ENCODE measurements at places on chromosomes 1 and 21.

- DNase-seq = no peak
Observed at GRCh38 chr1:244397131-244397530, 54.6 kb downstream of the ADSS2 start.

DNA sequence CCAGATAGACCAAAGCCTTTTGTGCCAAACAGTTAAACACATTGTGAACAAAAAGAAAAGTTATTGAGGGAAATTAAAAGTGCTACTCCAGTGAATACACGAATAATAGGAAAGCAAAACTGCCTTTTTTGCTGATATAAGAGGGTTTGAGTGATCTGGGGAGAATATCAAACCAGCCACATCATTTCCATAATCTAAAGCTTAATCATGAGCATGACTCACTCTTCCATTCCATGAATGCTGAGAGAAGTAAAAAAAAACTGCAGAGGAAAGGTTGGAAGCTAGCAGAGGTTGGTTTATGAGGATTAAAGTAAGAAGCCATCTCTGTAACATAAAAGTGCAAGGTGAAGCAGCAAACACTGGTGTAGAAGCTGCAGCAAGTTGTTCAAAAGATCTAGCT lies 350.6 kb upstream of the NCAM2 start:
- no peak for DNase-seq

GRCh38 chr1:118827207-118827606 lies 160.9 kb downstream of the TBX15 start:
- DNase-seq = no peak

DNA sequence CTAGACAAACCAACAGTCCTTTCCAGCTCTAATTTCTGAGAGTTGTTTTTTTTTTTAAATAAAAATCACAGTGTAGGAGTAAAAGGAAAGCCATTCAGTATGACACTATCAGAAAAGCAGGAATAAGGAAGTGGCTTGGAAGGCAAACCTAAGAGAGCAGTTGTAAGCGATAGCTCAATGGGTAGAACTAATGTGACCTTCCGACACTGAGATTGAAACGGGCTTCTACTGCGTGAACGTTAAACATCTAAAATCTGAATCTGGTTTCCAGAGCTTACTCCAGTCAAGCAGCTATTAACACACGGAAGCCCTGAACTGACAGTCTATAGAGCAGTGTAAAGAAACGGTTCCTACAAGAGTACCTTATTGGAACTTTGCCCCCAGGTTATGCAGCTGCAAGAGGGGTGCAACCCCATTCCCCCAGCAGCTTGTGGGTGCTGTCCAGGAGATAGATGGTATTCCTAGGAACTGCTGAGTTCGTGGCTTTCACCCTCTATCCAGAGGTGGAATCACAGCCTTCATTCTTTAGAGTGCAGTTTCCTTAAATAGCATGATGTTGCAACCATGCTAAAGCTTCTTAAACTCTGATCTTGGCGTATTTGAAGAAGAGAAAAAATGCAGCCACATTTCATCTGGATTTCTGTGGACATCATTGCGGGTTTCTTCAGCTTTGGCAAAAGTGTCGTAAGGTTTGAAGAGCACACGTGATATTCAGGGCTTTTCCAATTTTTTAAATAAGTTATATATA lies 3.3 kb upstream of the IRF2BP2 start:
- no peak for DNase-seq

DNA sequence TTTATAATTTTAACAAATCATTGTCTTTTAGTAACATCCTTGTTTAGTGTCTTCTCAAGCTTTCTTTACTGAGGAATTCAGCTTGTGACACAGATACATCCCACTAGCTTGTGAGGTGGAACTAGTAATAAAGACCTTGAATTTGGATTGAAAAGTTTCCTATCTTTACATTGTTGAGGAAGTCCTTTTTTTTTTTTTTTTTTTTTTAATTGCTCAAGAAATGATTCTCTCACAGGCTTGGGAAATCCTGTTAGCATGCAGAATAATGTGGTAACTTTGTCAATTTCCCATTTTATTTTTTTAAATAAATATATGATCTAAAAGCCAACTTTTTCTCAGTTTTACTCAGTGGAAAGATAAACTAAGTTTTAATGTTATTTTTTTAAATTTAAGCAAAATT lies 15.8 kb downstream of the DENND2D start:
- DNase-seq = no peak

GRCh38 chr1:89286549-89287180 lies 14.0 kb upstream of the GBP5 start:
- no peak for DNase-seq

GRCh38 chr21:29696937-29697336 lies 242.9 kb downstream of the GRIK1 start:
- no peak for DNase-seq

GRCh38 chr1:30294508-30294907 lies 428.9 kb downstream of the MATN1 start:
- DNase-seq = no peak

GRCh38 chr1:117890452-117890851 lies 39.0 kb downstream of the GDAP2 start:
- DNase-seq = no peak

GRCh38 chr1:61310538-61310937 lies 228.2 kb downstream of the NFIA start:
- no peak for DNase-seq

GRCh38 chr1:4698911-4699310 lies 44.5 kb downstream of the AJAP1 start:
- no peak for DNase-seq

GRCh38 chr1:227321035-227321434 lies 2.7 kb upstream of the CDC42BPA start:
- DNase-seq = no peak

- no peak for DNase-seq
Observed at GRCh38 chr1:175784831-175785230, 41.4 kb upstream of the TNR start.

DNA sequence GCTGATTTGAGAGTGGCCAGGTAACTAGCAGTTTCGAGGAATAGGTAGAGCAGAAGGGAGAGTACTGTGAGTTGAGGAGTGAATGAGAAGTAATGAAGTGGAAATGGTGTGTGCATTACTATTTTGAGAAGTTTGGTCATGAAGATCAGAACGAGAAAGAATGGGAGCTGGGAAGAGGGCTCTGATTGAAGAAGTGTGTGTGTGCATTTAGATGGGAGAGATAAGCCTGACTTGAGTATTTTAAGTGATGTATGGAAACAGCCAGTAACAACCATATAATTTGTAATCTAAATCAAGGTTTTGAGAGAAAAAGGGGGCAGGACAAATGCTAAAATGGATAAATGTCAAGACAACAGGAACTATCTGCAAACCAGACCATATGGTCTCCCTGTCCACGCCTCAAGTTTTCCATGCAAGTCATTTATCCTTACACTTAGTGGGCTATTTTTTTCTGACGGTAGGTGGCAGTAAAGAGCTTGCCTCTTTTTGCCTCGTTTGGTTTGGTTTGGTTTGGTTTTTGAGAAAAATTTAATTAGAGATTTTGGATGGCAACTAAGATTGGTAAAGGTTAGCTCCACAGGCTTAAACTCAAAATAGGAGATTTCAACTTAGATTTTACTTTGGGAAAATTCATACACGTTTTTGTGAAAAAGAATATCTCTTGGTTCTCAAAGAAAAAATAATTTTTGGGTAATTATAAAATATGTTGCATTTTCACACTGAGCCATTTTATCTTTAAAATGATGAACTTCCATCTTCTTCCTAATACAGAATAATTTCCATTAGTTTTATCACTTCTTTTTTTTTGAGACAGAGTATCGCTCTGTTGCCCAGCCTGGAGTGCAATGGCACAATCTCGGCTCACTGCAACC lies 9.5 kb upstream of the B3GALNT2 start:
- DNase-seq = no peak

DNA sequence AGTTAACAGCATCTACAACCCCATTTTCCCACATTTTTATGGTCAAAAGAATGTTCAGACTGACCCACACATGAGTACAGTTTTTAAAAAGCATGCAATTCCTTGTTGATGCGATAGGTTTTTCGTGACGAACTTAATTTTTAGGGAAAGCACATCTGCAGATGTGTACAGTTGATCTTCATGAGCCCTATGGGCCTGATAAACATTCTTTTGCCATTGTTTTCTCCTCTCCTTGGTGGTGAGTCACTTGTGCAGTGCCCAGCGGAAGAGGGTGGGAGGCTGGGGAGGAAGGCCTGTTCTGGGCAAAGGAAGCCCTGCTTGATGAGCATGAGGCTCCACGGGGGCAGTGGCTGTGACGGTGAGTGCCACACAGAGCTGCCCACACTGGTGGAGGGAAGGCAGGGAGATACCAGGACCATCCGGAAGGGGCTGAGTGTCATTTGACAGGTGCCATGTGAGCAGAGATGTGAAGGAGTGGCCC lies 5.3 kb downstream of the ARF1 start:
- no peak for DNase-seq

DNA sequence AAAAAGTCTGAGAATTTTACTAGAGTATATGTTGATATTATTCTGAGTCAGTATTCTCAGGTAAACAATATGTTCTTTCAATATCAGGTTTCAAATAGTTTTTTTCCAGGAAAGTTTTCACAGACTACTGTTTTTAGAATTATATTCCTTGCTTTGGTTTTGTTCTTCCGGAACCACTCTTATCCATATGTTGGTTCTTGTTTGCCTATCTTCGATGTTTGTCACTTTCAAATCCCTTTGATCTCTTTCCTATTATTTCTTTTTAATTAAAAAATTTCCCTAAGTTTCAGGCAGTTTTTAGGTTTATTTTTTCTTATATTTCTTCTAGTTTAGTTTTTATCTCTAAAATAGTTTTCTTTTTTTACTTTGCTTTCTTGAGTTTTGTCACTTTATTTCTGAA lies 20.9 kb downstream of the NOS1AP start:
- DNase-seq = no peak

- no peak for DNase-seq
Observed at GRCh38 chr1:192549937-192550336, 25.6 kb upstream of the RGS1 start.

GRCh38 chr1:4010814-4011605 lies 110.9 kb upstream of the C1orf174 start:
- DNase-seq = no peak

DNA sequence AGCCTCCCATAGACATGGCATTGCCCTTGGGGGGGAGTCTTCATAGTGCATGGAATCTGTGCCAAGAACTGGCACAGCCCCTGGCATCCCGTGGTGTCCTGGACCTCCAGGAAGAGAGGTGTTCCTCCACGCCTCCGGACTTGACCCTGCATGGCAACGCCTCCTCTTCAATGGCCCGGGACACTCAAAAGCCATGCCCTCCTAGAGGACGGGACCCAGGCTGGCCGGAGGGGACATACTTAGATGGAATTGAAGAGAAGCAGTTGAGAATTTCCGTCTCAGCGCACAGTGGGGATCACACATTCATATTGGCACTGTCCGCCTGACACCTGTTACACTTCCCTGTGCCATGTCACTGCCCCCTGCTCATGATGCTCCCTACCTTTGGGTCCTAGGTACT lies 38.4 kb upstream of the TENT5C start:
- DNase-seq = no peak

- no peak for DNase-seq
Observed at GRCh38 chr1:205044741-205045140, 1.7 kb downstream of the CNTN2 start.

DNA sequence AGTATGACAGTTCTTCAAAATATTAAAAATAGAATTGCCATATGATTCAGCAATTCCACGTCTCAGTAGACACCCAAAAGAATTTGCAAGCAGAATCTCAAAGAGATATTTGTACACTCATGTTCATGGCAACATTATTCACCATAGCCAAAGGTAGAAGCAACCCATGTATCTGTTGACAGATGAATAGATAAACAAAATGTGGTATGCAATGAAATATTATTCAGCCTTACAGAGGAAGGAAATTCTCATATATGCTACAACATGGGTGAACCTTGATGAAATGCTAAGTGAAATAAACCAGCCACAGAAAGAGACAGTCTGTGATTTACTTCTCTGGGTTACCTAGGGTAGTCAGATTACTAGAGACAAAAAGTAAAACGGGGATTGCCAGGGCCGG lies 47.0 kb downstream of the NAV1 start:
- no peak for DNase-seq

GRCh38 chr1:50471967-50472366 lies 48.7 kb upstream of the DMRTA2 start:
- no peak for DNase-seq

DNA sequence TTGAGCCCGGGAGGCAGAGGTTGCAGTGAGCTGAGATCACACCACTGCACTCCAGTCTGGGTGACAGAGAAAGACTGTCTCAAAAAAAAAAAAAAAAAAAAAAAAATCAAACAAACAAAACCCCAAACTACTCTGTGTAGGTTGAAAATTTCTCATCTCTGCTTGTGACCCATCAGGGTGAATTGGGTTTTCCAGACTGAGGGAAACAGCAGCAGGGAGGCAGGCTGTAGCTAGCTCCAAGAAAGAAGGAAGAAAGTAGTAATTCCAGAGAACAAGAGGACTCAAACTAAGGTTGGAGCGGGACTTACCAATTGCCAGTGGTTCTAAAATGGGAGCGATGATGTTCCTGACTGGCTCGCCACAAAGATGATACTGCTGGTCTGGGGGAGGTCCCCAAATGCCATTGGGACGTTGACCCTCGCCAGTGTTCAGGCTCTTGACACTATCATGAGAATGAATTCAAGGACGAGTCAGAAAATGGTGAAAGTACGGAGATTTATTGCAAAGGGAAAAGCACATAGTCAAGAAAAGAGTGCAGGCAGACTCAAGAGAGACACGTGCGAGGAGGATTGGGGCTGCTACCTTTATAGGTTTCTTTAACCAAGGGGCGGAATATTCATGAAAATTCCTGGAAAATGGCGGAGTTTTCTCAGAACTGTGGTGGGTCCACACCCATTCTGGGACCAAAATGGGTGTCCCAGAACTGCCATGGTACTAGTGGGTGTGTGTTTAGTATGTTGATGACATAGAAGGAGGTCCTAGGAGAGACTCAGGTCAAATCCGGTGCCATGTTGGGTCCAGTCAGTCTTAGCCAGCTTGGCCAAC lies 13.4 kb downstream of the AADACL4 start:
- no peak for DNase-seq

DNA sequence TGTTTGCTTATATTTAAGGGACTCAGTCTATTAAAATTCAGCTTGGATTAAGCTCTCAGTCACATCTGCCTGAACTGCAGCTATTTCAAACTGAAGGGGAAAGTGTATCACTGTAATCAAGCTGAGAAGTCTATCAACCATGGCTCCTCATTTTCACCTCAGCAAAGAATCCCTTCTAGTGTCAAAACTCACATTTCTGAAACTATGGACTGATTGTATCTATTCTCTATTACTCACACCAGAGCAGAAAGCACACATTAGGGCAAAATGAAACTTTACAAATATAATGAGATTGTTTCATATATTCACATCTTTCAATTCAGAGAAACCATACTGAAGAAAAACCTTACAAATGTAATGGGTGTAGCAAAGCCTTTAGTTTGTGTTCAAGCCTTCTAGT lies 14.6 kb upstream of the C1orf146 start:
- DNase-seq = no peak

DNA sequence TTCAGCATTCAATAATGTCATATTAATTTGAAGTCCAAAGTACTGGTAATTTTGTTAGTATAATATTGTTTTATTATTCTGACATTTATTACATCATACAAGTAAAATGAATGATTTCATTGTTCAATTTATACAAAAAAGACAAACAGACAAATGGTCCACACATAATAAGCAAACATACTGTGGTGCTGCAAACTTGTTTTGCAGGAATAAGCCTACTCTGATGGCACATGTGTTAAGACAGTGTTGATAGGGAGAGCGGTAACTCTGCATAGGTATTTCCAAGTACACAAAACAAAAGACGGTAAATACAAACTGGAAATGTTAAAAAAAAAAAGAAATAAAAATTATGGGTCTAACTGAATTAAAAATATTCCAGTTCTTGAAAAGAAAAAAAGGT lies 59.7 kb upstream of the DPYD start:
- no peak for DNase-seq

- DNase-seq = no peak
Observed at GRCh38 chr1:226061068-226061840, 1.3 kb upstream of the H3-3A start.
